Stomach (tissue), 19 donors: ENCODE measurements at places on chromosomes 2 and 18. TPM values are rescaled to one million over a fixed set of nuclear protein-coding genes. Genes with fewer than 3 reads are reported as not detected.

OXER1 gene
- 7.8 TPM for total RNA-seq

GRCh38 chr2:235333076-235333475, 160.8 kb upstream of the AGAP1 start:
- no peaks in the 10 kb centered on the region for H3K27me3 ChIP-seq
- no peak for DNase-seq
- no peak overlapping the region for H3K4me3 ChIP-seq
- no peaks in the 10 kb centered on the region for H3K4me1 ChIP-seq

- DNase-seq = no peak
- no peaks in the 10 kb centered on the region for H3K36me3 ChIP-seq
- H3K27me3 ChIP-seq = no peaks in the 10 kb centered on the region
These were observed 269.1 kb downstream of the TMX3 start for GRCh38 chr18:68445668-68446426.

- no peak for DNase-seq
- no peak overlapping the region for H3K27ac ChIP-seq
- H3K36me3 ChIP-seq = peaks cover 41% of the 10 kb centered on the region
These were observed 1.8 kb upstream of the MPV17 start for GRCh38 chr2:27324720-27325119.

DNA sequence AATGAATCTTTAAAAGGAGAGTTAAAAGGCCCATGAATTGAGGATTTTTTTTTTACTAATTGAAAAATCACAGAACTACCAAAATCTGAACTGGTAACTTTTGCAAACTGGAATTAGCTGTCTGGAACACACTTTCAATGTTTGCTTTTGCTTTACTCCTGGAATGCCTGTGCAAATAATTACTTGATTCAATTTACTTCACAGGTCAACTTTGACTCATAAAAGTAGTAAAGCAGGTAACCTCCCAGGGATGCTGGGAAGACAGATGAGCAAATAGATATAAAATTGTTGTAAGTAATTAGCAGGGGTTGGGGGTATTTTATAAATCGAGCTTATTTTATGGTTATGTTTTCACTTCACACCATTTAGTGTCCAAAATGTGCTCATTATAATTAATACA, 398.3 kb upstream of the HNRNPA3 start:
- no peaks in the 10 kb centered on the region for H3K4me1 ChIP-seq
- no peak for DNase-seq
- no peaks in the 10 kb centered on the region for H3K27me3 ChIP-seq
- H3K4me3 ChIP-seq = no peak overlapping the region

- H3K27me3 ChIP-seq = no peaks in the 10 kb centered on the region
- H3K36me3 ChIP-seq = peaks cover 28% of the 10 kb centered on the region
- no peak overlapping the region for H3K27ac ChIP-seq
- no peak for DNase-seq
These were observed 52.6 kb downstream of the ITGB1BP1 start for GRCh38 chr2:9370746-9371145.
